Psoas muscle (tissue), 8 donors: ENCODE measurements at places on chromosomes 12 and 14. TPM values are rescaled to one million over a fixed set of nuclear protein-coding genes. Genes with fewer than 3 reads are reported as not detected.

DNA sequence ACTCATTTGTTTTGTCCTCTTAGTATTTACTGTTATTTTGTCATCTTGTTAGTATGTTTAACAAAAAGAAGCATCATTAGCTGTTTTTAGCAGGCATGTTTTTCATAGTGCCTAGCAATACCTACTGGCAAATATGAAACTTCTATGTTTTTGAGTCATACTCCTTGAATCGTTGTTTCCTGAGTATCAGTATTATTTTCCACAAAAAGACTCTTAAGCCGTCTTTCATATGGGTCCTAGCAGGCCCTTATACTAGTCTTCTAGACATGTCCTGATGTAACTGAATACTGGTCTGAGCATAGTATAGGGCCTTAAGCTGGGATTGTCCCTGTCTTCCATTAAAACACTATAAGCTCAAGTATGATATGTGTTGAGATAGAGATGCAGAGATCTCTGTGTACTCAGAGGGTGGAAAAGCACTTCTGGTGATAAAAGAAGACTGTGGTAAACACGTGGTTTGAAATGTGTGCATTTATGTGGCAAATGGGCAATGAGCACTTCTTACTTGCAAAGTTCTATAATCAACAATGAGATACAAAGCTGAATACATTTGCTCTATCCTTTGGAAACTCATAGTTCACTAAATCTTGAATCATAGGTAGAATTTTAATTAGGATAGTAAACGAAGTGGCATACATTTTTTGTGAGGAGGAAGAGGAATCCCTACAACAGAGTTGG lies 348.8 kb downstream of the PDZRN4 start:
- DNase-seq: no peak

DNA sequence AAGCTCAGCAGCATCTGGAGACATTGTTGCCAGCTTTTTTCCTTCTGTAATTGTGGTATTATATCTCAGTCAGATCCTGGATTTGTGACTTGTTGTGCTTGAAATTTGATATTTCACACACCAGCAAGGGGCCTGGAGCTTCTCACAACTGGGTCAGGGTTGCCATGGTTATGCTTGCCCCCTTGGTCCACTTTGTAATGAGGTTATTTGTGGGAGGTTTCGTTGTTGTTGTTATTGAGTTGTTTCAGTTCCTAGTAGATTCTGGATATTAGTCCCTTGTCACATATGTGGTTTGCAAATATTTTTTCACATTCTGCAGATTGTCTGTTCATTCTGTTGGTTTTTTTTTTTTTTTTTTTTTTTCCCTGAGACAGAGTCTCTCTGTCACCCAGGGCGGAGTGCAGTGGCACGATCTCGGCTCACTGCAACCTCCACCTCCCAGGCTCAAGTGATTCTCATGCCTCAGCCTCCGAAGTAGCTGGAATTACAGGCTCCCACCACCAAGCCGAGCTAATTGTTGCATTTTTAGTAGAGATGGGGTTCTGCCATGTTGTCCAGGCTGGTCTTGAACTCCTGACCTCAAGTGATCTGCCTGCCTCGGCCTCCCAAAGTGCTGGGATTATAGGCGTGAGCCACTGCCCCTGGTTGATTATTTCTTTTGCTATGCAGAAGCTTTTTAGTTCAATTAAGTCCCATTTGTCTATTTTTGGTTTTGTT lies 80.6 kb upstream of the ETV6 start:
- DNase-seq: no peak

DNA sequence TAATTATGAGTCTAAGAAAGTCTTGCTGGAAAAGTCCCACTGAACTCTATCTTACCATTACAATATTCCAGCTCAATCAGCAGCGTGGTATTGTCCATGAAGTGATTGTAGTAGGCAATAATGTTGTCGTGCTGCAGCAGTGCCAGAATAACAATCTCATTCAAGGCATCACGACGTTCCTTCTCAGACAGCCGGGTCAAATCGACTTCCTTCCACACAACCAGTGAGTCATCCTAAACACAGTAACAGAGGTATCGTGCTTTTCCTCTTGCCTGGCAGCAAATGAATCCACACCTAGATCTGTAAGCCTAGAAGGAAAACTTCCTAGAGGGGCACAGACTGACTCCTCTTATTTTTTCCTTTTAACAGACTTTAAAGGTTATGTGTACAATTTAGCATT lies 2.9 kb downstream of the NEK9 start:
- DNase-seq: no peak

DNA sequence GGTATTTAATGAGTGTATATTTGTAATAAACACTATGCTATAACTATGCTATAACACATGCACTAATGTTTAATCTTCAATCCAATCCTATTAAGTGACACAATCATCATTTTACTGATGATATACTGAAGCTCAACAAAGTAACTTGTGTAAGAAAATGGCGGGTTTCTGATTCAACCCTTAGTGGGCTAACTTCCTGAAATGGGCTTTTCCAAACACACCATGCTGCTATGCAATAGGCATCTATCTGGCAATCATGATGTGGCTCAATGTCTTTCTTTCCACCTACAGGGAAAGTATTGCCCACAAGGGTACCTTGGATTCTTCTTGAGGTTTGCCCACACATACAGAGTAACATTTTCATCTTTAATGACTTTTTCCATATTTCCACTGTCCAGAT lies 48.3 kb downstream of the DNAI7 start:
- DNase-seq: no peak

GRCh38 chr14:50726372-50727107 lies 58.4 kb upstream of the SAV1 start:
- DNase-seq: no peak

GRCh38 chr14:102774391-102775153 lies 2.7 kb upstream of the TRAF3 start:
- no peak for DNase-seq

GRCh38 chr12:117347588-117347987 lies 13.8 kb downstream of the NOS1 start:
- no peak for DNase-seq

DNA sequence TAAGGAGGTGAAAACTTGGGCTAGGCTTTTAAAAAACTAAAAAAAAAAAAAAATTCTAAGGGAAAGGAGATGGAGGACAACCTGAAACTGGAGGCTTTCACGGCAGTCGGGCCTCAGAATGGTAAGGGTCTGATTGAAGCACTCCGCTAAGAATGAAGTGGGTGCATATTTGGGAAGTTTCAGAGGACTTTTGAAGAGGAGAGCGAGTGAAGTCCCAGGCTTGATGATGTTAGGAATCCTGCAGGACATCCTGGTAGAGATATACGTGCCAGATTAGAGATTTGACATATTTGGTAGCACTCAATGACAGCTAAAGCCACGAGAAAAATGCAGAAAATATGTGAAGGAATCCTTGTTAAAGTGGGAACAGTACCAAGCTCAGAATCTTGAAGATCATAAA lies 186.2 kb downstream of the SNAPC1 start:
- no peak for DNase-seq

DNA sequence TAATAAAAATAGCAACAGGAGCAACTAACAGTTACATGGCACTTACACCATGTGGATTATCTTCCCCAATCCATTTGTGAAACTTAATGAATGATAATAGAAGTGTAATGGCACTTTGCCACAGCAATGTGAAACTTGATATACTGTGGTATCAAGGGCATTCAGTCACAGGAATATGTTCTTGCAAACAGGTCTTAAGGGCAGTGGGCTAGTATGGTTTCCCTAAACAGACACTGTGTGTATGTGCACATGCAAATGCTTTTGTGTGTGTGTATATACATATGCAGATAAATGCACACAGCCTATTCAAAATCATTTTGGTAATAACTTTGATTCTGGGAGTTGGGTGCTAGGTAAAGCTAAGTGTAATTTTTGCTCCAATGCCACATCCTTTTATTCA lies 26.2 kb upstream of the ARHGAP5 start:
- DNase-seq: no peak

- DNase-seq: no peak
Observed at GRCh38 chr12:14902465-14902864, 16.8 kb upstream of the MGP start.

- DNase-seq: peak; percentile 14
Observed at GRCh38 chr14:38254571-38255407, 1.1 kb downstream of the CLEC14A start.

DNA sequence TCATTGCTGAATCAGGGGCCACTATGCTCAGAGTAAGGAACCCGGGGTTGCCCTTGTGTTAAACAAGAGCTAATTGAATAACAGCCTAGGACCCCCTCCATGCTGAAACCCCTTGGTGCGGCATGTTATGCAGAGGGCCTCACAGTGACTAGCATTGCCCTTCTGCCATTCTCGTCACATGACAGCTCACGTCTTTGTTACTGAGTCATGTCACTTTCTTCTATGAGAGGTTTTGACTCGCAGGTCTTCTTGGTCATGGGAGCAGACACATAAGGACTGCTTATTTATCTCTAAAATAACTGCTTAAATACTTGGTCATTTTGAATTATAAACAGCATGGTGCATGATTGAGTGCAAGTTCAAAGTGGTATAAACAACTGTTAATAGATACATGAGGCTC lies 24.9 kb downstream of the TCTN1 start:
- DNase-seq: no peak

- DNase-seq: no peak
Observed at GRCh38 chr12:64595863-64596793, 14.2 kb upstream of the RASSF3 start.

GRCh38 chr12:12480074-12480473 lies 82.6 kb downstream of the DUSP16 start:
- DNase-seq: no peak

DNA sequence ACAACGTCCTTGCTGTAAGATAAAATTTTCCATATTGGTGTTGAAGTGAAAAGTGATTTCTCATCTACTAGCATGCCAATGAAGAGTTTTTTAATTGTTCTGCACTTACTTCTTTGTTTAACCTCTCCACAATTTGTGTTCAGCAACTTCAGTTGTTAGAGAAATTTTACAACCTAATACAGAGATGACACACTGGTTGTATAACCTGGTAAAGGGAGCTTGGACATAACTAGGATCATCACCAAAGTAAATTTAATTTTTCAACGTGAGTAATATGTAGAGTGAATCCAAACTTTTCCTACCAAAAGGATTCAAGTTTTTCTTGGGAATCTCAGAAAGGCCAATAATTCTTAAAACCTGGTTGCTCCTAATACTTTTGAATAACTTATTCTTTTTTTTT lies 13.4 kb upstream of the TAS2R43 start:
- no peak for DNase-seq

DNA sequence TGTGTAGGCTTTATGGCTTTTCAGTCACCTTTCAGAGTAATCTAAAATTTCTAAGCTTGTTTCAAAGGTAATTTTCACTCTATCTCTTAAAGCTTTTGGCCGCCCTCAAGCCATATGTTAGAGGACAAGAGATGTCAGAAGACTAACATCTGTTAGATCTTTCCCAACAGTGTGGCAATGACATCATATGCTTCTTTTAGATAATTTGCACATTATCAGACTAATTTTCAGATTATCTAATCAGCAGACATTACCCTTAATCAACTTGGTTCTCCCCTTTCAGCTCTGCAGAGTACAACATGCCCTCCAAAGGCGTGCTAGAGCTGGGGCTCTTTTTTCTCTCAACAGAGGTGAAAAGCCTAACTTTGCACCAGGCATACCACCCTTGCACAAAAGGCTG lies 207.1 kb downstream of the DPF3 start:
- DNase-seq: no peak

GRCh38 chr12:8667270-8667669 lies 4.6 kb upstream of the MFAP5 start:
- no peak for DNase-seq

DNA sequence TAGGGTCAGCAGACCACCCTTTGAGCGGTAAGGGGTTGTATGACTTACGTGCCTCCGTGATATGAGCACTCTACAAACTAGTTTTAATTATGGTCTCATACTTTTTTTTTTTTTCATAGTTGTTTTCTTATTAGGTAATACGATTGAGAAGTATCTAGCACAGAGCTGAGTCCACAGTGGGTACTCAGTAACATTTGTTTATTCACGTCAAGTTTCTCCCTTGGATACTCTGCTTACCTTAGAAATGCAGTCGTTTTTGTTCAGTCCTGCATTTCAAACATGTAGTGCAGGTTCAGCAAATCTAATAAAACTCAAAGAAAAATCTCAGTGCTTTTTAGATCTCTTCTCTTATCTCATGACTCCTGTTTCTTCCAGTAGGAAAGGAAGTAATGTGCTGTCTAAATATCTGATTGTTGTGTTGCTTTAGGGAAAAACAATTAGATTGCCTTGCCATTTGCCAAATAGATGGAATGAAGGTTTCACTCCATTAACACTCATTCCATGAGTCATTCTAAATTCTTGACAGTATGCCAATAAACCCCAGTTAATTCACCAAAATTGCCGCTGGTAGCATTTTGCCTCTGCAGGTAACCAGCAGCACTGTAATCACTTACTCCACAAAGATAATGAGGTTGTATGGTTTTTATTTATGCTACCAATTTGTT lies 118.9 kb downstream of the PTCSC3 start:
- DNase-seq: no peak

GRCh38 chr12:91177381-91177780 lies 5.2 kb downstream of the DCN start:
- no peak for DNase-seq

GRCh38 chr12:120204171-120204570 lies 3.3 kb upstream of the RPLP0 start:
- no peak for DNase-seq

DNA sequence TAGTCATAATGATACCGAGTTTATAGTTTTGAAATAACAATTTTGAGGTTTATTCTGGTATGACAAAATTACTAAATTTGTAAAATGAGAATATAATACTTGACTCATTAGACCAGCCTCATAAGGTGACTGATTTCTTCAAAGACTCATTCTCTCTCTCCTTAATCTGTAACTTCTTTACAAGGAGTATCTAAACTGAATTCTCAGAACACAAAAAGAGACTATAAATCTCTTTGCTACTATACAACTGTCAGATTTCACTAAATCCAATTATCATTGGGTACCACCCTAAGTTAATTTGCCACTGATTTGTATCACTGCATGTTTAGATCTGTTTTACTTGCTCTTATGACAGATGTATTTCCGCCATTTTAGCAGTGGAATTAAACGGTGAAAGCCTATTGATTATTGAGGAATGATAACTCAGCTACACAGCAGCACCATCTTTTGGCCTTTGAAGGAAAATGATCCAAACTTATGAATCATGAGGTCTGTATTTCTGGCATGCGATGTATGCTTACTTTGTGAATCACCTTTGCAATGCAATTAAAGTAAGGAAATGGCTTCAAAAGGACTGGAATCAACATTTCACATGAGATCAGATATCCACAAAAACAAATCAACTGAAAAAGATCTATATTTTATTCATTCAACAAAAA lies 161.2 kb downstream of the RERGL start:
- no peak for DNase-seq

GRCh38 chr12:92042791-92043531 lies 102.7 kb downstream of the BTG1 start:
- no peak for DNase-seq

NDUFA9 gene
- total RNA-seq: 253 TPM

DHH gene
- 0.43 TPM for total RNA-seq

ACVRL1 gene
- total RNA-seq: 25.4 TPM

PLXNC1 gene
- total RNA-seq: 2.8 TPM

MYBPC1 gene
- 5,417 TPM for total RNA-seq

KRT8 gene
- total RNA-seq: 1.3 TPM

BAZ1A gene
- 28.3 TPM for total RNA-seq

FLRT2 gene
- total RNA-seq: 2.4 TPM

CEP170B gene
- 6.3 TPM for total RNA-seq

TAS2R20 gene
- 0.26 TPM for total RNA-seq

LAG3 gene
- 0.24 TPM for total RNA-seq
